ENCODE measurements at places on chromosomes 16 and 17. TPM values are rescaled to one million over a fixed set of nuclear protein-coding genes. Genes with fewer than 3 reads are reported as not detected.

Gene CCL3
- not detected for total RNA-seq

Gene PHB1
- 76.1 TPM for total RNA-seq

Gene CNTD1
- 0.13 TPM for total RNA-seq

Gene ORC6
- total RNA-seq = 6.3 TPM

Gene C16orf96
- 0.13 TPM for total RNA-seq

Gene KRTAP9-4
- total RNA-seq = not detected

Gene C17orf107
- 2.5 TPM for total RNA-seq

Gene TVP23A
- under 0.01 TPM for total RNA-seq

Gene PRMT7
- 35.1 TPM for total RNA-seq

Gene CYB5D1
- total RNA-seq = 13.1 TPM

Gene TTLL6
- total RNA-seq = not detected

Gene NAGS
- 0.43 TPM for total RNA-seq

Gene KRT28
- total RNA-seq = not detected

Gene TM4SF5
- not detected for total RNA-seq

Gene AOC2
- 1.3 TPM for total RNA-seq

Gene MPP2
- total RNA-seq = 3.9 TPM

Gene C17orf50
- total RNA-seq = not detected

Gene AARSD1
- total RNA-seq = 16.2 TPM

Gene XAF1
- 33.4 TPM for total RNA-seq

Gene OR1F1
- total RNA-seq = not detected

Gene TANC2
- total RNA-seq = 23.3 TPM

Gene RAI1
- 9.8 TPM for total RNA-seq

Gene TBC1D3
- not detected for total RNA-seq

Gene TNFRSF17
- total RNA-seq = not detected

Gene KRT23
- total RNA-seq = 0.39 TPM

Gene ANKFN1
- total RNA-seq = not detected

Gene EVPL
- total RNA-seq = 0.11 TPM

Gene SCARF1
- total RNA-seq = 0.97 TPM

Gene LLGL2
- 0.32 TPM for total RNA-seq

Gene SLC16A6
- total RNA-seq = not detected

Gene ST6GALNAC2
- total RNA-seq = 1.4 TPM

Gene PARD6A
- total RNA-seq = 0.78 TPM

Gene KRT15
- total RNA-seq = 0.11 TPM

Gene RUNDC3A
- 0.13 TPM for total RNA-seq

Gene HCRT
- not detected for total RNA-seq

Gene TPPP3
- total RNA-seq = 0.22 TPM

Gene GSG1L2
- total RNA-seq = not detected

Gene SLC47A1
- total RNA-seq = 10.2 TPM

Gene NPIPA1
- total RNA-seq = 44.2 TPM

Gene NTHL1
- 15.5 TPM for total RNA-seq

Gene OMG
- total RNA-seq = not detected

Gene FNDC8
- not detected for total RNA-seq

Gene CTRB1
- total RNA-seq = not detected

Gene ZNF594
- 11.4 TPM for total RNA-seq

Gene ASPA
- total RNA-seq = 0.26 TPM

Gene CACNG1
- total RNA-seq = not detected

Gene CAVIN1
- 1,211 TPM for total RNA-seq

Gene RPH3AL
- 5.0 TPM for total RNA-seq

Gene OTOP3
- not detected for total RNA-seq

Gene ZMYND15
- 0.65 TPM for total RNA-seq

Gene PDK2
- total RNA-seq = 32.4 TPM

Gene TEX14
- not detected for total RNA-seq

Gene KLHDC4
- 21.2 TPM for total RNA-seq

Gene KCNAB3
- total RNA-seq = 0.52 TPM

All from articular chondrocyte of knee joint (primary cell).